NCI-H1092 treated with DMSO at 0.1 percent for 48 hours (cell line): ENCODE measurements at places on chromosomes 3 and 15.

DNA sequence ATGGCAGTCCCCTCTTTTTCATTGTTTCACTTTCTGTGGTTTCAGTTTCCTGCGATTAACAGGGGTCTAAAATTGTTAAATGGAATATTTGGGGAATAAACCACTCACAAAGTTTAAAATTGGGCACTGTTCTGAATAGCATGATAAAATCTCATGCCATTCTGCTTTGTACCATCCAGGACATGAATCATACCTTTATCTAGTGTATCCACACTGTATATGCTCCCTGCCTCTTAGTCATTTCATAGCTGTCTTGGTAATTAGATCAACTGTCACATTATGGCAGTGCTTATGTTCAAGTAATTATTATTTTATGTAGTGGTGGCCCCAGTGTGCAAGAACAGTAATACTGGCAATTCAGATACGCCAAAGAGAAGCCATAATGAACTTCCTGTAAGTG lies 734.5 kb downstream of the ZPLD1 start:
- no peak for DNase-seq

DNA sequence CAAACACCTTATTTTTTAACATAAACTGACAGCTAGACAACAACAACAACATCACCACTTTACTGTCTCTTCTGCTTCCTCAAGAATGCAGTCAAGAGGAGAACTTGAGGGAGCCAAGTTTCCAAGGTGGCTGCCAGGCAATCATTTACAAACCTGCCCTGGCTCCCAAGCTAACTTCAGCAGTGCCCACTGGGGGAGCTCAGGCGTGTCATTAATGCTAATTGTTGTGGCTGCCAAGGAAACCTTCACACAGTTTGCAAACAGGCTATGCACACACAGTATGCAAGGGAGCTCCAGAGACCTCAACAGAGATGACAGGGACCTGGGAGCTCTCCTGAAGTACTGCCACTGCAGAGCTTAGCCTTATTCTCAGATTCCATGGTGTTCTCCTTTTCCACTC lies 2.1 kb downstream of the DZIP1L start:
- DNase-seq = no peak

GRCh38 chr3:161203485-161204098 lies 17.5 kb upstream of the NMD3 start:
- DNase-seq = no peak

GRCh38 chr3:89560568-89560967 lies 453.1 kb downstream of the EPHA3 start:
- DNase-seq = no peak

DNA sequence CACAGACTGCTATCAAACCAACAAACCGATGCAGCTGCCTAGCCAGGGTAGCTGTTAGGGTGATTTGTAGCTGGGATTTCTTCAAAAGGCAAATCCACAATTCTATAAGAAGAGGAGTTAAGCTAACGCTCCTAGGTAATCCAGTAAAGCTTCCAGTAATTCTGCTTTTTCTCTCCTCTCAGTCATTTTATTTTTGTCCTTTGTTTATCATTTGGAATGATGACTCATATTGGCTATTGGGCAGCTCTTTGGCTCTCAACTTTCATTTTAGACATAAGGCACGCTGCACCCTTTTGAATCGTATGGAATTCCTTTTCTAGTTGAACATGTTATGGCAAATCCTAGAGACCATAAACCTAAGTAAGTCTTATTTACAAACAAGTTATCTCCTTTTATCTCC lies 53.2 kb upstream of the PPARG start:
- DNase-seq = no peak
